HuH-7 (cell line): ENCODE measurements at places on chromosomes 4 and X.

- no peak for DNase-seq
Measured at GRCh38 chr4:169042608-169043007, 32.6 kb upstream of the CBR4 start.

DNA sequence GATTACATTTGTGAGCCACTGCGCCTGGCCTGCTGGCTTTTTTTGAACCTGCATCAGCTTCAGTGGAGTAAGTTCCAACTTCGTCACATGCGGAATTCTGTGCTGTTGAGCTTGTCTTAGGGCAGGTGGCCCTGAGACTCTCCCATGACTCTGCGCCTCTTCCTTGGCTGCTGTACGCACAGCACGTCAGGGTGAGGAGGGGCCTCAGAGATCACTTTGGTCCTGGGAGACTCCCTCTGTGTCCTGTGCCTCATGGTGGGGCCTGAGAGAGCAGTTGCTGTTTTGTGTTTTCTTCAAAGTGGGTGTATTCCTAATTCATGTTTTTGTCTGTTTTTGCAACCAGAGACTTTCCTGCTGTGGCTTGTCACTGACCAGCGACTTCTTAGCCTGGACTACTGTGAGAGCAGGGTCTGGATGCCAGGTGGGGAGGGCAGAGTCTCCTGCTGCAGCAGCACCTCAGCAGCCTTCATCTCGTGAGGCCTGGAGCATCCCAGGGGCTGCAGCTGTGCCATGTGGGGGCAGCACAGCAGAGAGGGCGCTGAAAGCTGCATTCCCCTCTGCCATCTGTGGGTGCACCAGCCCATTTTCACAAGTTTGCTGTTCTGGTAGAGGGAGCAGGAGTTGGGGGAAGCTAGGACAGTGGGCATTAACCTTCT lies 107.8 kb downstream of the TNIP2 start:
- DNase-seq: no peak

DNA sequence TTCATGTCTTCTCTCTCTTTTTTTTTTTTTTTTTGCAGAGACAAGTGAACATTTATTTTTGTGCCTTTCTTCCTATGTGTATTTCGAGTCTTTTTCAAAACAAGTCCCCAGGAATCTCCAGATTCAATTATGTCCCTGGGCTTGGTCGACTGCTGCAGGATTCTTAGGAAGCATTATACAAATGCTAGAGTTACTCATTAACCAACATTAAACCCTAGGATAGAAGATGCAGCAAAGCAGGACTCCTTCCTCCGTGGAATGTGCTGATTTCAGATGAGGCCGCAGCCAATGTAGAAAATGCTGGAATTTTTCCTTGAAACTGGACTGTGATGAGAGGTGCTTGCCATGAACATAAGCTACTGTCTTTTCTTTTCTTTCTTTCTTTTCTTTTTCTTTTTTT lies 3.4 kb downstream of the ZNF81 start:
- DNase-seq: no peak

DNA sequence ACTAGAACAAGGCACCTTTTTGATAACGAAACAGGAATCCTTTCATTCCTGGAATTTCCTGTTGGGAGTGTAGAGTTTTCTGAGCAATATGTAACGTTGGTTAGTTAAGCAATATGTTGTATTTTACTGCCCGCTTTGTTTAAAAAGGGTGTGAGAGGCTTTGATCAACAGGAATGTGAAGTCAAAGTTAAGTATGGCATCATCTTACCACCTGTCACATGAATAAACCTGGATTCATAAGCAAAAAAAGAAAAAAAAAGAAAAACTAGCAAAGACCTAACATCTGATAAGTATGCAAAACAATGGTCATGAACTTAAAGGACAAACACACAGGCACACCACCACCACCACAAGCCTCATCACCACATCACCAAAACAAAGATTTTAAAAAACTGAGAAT lies 7.1 kb upstream of the CXCL5 start:
- no peak for DNase-seq

- DNase-seq: no peak
Measured at GRCh38 chr4:21656832-21657231, 291.7 kb downstream of the KCNIP4 start.

- DNase-seq: no peak
Measured at GRCh38 chrX:7119950-7120877, 27.3 kb upstream of the STS start.

- DNase-seq: no peak
Measured at GRCh38 chr4:17188547-17189400, 290.3 kb upstream of the LDB2 start.

DNA sequence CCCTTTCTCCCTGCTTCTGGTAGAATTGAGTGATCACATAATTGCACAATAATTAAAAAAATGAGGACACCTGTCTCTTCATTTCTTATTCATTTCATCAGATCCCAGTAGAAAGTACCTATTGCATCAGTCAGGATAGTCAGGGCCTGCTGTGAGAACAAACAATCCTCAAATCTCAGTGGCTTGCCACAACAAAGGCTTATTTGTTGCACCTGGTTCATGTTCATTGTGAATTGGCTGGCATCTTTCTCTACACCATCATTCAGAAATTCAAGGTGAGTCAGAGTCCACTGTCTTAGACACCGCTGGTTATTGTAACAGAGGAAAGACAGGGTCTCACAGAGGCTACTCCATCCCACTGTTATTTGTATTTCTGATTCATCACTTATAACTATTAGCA lies 409.8 kb downstream of the STIM2 start:
- DNase-seq: no peak

DNA sequence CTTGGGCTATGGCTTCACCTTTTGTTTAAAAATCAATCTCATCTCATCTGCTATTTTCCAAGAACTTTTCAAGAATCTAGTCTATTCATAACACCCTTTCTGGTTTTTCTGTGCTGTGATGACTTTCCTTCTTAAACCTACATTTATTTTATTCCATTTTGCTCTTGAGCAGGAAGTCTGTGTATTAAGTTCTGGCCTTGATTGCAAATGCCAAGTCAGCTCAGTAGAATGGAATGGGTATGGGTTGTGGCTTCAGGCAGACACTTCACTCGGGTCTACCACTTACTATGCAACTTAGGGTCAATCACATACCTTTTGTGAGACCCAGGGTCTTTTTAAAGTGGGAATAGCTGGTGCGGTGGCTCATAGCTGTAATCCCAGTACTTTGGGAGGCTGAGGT lies 522.3 kb downstream of the TRIML1 start:
- no peak for DNase-seq

GRCh38 chr4:84231539-84232055 lies 267.5 kb downstream of the NKX6-1 start:
- no peak for DNase-seq

GRCh38 chrX:107723511-107723910 lies 52.1 kb downstream of the TSC22D3 start:
- no peak for DNase-seq

GRCh38 chrX:10702031-10702430 lies 81.6 kb upstream of the MID1 start:
- no peak for DNase-seq

DNA sequence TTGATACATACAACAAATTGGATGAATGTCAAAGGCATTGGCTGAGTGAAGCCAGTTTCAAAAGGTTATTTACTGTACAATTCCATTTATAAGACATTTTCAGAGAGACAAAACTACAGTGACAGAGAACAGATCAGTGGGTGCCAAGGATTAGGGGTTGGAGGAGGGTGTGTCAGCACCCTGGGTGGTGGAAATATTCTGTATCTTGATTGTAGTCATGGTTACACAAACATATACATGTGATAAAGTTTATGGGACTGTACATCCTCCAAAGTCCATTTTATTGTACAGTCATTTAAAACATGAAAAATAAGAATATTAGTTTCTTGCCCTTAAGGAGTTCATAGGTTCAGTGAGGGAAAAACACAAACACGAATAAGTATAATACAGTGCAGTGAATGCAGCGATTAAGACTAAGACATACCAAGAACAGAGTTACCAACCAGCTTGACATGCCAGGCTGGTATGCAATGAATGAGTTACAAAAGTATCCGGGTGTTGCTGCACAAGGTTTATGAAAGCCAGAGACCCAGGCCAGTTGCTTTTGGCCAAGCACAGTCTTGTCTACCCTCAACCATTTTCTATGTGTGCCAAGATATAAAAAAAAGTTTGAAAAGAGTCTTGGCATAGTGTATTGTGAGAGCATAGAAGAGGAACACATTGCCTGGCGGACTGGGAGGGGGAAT lies 123.6 kb downstream of the MSL3 start:
- no peak for DNase-seq

GRCh38 chr4:177487977-177488376 lies 45.7 kb upstream of the AGA start:
- no peak for DNase-seq

GRCh38 chrX:152893980-152894610 lies 3.8 kb upstream of the ZNF185 start:
- no peak for DNase-seq

DNA sequence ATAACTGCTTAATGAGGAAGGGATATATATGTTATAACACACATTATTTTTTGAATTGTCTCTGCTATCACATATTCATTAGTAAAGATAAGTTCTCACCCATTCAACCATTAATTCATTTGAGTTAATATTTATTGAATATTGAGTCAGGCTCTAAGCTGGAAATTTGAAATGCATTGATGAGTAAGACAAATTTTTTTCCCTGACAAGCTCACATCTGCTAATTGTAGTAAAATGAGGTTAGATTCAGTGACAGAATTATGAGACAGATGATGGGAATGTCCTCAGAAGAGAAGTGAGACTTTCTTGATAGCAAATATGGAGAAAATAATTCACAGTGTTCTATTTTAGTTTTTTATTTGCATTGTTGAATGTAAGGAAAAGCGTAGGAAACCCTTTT lies 194.3 kb downstream of the SLC4A4 start:
- no peak for DNase-seq

DNA sequence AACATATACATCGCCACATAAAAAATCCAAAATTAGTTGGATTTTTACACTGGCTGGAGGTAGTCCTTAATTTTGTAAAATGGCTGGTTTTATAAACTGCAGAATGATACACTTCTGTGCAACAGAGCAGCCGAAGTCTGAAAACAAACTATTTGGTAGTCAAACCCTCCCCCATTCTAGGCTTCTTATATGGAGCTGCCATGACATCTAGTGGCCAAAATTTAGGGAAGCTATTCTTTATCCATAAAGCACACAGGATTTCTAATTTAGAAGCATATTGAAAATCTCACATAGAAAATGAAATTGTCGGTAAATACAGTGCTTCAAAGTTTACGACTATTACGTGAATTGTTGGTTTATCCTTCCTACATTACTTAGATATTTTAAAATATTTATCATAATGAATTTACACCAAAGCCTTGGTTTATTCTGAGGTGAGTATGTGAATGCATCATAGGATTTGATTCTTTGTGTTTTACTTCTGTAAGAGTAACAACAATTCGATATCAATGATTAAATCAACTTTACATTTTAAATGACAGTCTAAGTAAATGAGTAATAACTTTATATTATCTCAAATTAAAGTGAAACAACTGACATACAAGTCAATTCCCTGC lies 113.4 kb upstream of the FAM241A start:
- DNase-seq: peak; percentile 15

DNA sequence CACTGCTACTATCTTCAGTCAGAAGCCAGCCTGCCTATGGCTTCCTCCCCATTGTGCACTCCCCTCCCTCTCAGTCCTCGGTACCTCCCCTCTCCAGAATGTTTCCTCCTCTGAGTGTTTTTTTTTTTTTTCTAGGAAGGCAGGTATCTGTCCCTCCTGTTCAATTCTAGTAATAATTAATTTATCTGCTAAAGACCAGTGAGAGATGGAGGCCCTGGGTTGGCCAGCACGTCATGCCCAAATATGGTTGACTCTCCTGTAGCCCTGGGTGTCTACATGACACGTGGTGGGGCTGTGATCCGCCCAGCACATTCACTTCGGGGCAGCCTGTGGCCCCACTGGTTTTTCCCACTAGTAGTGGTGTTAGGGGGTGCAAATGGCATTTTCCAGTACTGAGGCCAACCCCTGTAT lies 1.8 kb downstream of the FLNA start:
- DNase-seq: no peak

DNA sequence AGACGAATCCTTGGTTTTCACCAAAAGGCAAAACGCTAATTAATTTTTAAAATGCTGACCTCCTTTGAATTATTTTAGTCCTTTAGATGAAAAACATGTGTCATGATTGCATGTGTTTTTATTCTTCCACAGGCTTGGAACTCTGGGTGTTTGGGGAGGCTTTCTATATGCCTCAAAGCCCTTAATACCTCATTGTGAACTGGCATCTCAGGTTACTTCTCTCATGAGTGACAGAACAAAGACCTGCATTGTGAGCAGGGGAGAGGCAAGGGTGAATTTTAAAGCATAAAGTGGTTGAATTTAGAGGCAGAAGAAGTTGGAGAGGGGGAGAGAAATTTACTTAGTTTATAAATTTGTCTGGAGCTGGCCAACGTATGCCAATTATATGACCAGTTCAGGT lies 119.5 kb downstream of the ARSF start:
- no peak for DNase-seq

DNA sequence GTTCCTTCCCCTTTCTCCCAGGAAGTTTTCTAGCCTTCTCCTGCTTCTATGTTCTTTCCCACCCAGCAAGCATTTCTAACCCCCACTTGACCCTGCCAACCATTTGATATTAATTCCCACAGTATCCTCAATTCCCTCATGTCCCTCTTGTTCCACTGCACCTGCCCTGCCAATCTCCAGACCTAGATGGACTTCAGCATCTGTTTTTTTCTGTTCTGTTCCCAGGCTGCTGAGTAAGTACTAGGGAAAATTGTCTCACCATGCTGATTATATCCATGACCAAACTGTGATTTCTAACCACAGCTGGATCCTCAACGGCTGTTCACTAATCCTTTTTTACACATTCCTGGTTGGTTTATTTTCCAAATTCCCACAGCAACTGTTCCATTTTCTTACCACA lies 37.7 kb downstream of the CLCN5 start:
- no peak for DNase-seq

GRCh38 chr4:22372986-22373385 lies 142.9 kb downstream of the ADGRA3 start:
- no peak for DNase-seq

GRCh38 chr4:122539861-122540465 lies 80.9 kb downstream of the IL21 start:
- no peak for DNase-seq

- DNase-seq: no peak
Measured at GRCh38 chr4:137967480-137968190, 274.5 kb downstream of the SLC7A11 start.

GRCh38 chr4:3835527-3836405 lies 69.6 kb downstream of the ADRA2C start:
- DNase-seq: no peak

DNA sequence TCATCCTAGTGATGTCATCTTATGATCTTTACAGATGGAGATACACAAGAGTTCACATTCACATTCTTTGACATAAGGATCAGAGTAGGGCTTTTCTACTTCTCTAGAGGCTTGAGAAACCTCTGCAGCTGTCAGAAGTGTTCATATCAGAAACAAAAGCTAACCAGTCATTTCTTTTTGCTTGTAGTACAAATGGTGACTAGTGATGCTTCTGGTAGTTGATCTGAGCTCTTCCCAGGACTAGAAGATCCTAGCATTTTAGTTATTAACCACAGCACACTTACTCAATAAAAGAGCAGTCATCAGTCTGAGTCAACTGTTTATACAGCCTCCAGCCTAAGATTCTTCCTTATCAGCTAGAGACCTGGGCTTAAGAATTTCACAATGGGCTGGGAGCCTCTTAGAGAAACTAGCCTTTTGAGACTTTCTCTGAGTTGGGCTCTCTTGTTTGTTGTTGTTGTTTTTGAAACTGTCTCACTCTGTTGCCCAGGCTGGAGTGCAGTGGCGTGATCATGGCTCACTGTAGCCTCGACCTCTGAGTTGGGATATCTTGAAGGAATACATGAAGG lies 84.1 kb downstream of the TMEM164 start:
- DNase-seq: peak; percentile 17

- DNase-seq: peak; percentile 25
Measured at GRCh38 chr4:6840062-6840976, 57.8 kb downstream of the KIAA0232 start.
